ENCODE measurements at places on chromosomes 11 and 22.

DNA sequence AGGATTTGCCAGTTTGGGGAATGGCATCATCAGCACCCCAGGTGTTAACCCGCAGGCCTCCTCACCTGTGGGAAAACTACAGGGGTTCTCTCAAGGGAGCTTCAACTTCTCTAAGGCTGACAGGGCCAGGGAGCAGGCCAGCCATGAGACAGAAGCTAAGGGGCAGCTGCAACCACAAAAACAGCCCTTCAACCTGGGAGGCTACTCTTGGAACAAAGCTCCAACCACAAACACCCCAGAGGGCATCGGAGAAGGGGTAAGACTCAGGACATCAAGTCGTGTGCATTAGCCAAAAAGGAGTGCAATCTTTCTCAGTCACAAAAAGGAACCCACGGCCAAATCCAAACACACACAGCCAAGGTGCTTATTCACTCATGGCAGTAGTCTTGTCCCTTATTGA is 103.0 kb downstream of the PLEKHA7 start:
- DNase-seq: no peak

DNA sequence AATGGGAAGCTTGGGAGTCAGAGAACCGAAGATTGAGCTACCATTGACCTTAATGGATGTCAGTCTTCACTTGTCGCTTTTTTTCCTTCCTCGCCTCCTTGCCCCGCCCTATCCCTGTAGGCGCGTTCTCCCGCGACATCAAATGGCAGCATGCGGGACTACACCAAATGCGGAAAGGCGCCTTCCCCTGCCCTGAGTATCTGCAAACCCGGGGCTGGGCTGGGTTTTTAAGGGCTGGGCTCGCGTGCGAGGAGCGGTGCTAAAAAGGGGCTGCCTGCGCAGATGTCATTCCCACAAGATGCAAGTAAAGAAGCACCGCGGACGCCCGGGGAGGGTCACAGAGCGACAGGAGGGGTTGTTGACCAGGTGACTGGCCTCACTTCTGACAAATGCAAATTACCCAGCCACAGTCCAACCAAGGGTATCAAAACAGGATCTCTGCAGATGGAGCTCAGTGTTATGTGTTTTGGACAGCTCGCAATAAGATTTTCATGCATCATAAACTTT is 4.7 kb upstream of the FAM111B start:
- DNase-seq: peak; percentile 37

GRCh38 chr11:35152575-35152974 is 13.6 kb downstream of the CD44 start:
- DNase-seq: no peak

DNA sequence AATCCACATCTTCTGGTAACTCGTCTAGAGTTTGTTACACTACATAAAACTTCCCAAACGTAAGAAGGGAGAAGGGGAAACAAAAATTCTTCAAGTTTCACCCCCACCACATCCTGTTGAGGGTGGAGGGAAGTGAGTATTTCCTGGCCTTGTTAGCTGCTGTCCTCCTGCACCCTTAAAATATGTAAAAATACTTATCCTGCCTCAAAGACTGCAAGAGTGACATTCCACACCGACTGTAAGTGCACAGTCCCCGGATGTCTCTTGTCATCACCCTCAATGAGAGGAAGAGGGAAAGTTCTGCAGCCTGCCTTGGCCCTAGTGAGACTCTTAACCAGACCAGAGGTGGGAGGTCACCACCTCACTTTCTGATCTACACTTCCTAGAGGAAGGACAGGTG is 3.3 kb downstream of the TMEM121B start:
- no peak for DNase-seq

DNA sequence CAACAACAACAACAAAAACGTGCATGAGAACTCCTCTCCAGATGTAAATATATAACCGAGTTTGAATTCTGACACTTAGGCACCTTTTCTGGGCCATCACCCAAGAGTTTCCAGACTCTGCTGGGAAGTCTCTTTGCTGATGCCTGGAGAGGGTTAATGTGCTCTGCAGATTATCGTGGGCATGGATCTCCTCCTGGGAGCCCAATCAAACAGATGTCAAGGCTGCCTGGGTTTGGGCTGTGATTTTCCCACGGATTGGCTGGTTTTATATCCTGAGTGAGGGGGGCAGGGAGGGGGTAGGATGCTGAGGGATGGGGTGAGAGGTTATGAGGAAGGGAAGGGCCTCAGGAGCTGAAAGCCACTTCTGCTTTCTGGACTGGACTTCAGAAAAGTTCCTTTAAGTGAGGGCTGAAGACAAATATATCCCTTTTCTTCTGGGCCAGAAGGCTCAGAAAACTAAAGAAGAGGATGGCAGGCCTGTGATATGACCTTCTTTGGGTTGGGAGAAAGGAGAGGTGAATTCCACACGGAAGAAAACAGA is 4.2 kb downstream of the ELF5 start:
- DNase-seq: no peak

- no peak for DNase-seq
Measured at GRCh38 chr22:19442166-19442565, 5.3 kb downstream of the C22orf39 start.

DNA sequence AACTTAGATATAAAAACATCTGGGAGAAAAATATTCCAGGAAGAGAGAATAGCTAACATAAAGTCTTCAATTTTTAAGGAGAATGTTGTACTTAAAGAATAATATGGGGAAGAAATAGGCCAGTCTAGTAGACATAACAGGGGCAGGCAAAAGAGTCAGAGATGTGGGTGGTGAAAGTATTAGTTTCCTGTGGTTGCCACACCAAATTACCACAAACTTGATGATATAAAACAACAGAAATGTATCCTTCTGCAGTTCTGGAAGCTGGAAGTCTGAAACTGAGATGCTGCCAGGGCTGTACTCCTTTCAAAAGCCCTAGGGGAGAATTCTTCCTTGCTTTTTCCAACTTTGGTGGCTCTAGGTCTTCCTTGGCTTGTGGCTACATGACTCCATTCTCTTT is 1309.7 kb downstream of the LRRC4C start:
- no peak for DNase-seq

DNA sequence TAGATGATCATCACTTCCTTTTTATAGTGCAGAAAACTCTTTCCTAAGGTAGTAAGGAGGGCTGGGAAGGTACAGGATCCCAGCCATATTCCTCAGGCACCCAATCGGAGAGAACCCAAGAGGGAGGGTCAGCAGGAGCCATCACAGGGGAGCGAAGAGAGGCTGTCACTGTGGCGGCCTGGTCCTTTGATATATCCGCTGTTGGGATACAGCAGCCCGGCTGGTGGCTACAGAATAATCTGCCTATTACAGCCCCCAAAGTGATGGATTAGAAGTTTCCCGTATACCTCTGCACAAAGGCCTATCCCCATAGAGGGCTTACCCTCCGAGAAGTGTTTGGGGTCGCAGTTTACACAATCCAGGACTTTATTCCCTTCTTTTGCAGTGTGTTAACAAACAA is 48.5 kb downstream of the OR4D9 start:
- DNase-seq: no peak

GRCh38 chr11:115555336-115556090 is 51.3 kb upstream of the CADM1 start:
- DNase-seq: no peak

DNA sequence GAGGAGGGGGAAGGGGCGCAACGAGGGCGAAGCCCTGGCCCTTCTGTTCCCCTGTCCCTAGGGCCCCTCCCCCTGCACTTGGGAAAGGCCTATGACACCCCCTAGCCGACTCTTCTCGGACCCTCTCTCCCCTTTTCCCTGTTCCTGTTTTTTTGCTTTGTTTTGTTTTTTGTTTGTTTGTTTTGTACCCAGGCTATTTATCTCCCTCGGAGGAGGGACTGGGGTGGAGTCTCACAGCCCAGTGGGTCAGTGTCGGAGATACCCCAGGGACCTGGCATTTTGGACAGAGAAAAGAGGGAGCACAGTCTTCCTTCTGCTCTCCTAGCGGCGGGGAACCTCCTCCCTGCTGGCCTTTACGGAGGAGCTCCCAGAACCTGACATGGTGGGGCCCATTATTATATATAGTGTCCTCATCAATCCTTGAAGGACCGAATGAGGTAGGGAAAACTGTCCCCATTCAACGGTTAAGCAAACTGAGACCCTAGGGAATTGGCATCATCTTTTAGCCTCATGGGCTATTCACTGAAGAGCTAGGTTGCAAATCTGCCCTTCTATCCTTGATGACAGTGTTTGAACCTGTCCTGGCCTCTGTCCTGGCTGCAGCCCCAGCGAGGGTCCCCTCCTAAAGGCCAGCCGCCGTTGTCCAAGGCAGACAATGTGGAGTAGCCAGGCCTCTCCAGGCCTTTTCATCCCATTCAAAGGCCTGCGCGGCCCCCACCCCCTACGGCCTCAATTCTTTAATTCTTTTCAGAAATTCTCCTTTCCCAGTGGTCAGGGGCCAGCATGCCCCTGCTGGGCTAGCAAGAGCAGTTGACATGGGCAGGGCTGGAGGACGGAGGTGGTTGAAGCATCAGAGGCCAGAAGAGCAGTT is 911 bp downstream of the EMID1 start:
- no peak for DNase-seq

DNA sequence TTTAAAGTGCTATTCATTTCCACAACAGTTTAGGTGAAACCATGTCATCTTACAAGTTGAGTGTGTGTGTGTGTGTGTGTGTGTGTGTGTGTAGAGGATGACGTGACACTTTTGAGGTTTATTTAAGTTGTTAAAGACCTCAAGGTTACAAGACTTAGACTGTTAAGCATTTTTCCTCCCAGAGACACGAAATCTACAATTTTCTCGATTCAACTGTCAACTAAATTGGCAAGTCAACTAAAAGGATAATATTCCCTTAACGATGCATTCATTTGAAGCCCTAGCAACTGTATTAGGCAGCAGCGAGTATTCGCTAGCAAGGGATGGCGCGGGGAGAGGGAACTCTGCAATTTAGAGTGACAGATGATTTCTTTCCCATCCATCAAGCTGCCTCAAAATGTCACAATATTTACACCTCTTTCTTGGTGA is 17.6 kb upstream of the BDNF start:
- DNase-seq: no peak

GRCh38 chr11:87602776-87603175 is 565.0 kb downstream of the TMEM135 start:
- no peak for DNase-seq

GRCh38 chr11:133787379-133788141 is 57.8 kb downstream of the SPATA19 start:
- no peak for DNase-seq

- no peak for DNase-seq
Measured at GRCh38 chr22:46030231-46030880, 53.4 kb upstream of the WNT7B start.

DNA sequence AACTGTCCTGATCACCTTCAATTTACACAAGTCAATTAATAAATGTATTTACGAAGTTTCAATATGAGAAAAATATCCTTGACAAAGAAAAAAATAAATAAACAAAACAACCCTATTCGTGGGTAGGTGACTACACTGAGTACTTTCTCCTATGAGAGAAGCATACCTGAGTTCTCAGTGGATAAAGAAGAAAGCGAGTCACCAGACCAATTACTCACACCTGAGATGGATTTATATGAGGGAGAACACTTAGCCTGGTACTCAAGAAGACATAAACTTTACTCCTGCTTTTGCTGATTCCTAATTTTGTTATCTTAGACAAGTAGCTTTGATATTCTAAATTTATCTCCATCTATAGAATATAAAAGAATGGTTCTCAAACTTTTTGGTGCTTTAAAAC is 735.2 kb upstream of the ANO3 start:
- no peak for DNase-seq

GRCh38 chr11:132782102-132782501 is 750.2 kb downstream of the OPCML start:
- DNase-seq: no peak

DNA sequence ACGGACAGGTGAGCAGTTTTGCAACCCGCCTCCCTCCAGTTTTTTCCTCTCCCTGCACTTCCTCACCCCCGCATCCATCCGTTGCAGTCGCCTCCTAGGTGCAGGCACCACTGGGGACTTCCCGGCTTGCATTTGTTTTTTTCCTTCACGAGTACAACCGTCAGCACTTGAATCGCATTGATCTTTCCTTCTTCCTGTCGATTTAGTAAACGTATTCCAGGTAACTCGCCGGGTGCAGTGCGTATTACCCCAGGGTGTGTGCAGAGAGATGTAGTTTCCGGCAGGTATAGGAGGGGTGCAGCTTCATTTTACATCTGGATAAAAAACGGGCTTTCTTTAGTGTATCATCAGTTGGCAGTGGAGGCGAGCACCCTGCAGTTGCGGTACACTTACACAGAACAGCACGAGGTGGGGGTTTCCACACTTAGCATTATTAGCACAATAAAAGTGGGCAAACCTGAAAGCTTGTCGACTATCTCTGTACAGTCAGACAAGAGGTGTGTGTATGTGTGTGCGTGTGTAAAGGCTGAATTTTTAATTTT is at the start of gene SORL1-AS1:
SORL1-AS1 (minus strand) TSS at position 359 of the 542 bp plus-strand sequence.
- peak; percentile 37 for DNase-seq

DNA sequence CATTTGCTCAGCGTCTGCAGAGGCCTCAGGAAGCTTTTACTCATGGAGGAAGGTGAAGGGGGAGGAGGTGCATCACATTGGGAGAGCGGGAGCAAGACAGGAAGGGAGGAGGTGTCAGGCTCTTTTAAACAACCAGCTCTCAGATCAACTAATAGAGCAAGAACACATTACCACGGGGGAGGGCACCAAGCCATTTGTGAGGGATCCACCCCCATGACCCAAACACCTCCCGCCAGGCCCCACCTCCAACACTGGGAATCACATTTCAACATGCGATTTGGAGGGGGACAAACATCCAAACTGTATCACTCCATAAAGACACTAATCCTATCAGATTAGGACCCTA is 18.9 kb upstream of the THY1 start:
- DNase-seq: no peak

GRCh38 chr22:45577746-45578523 is 75.3 kb downstream of the FBLN1 start:
- peak; percentile 80 for DNase-seq

DNA sequence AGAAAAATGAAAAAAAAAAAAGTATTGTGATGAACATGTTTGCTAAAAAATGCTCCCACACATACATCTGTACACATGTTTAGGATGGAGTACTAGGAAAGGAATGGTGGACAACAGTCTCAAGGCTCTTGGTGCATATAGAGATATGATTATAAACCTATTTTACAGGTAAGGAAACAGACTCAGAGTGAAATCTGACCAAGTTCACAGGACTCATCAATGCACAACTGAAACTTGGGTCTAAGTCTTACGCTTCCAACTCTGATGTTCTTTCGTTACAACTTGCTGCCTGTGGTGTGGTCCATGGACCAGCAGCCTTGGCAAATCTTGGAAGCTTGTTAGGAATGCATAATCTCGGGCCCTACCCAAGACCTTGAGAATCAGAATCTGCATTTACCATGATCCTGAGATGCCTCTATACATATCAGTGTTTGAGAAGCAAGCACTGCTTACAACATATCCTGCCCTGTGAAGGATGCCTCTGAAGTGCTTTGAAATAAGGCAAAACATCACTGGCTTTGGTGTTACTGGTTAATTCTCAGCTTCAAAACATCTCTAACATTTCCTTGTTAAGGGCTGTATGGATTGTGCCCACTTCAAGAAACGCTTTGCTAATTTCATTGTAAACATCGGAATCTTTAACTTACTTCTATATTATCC is 39.9 kb upstream of the NUP160 start:
- no peak for DNase-seq

- no peak for DNase-seq
Measured at GRCh38 chr22:49866646-49867045, 13.0 kb downstream of the ZBED4 start.

All from stimulated activated CD4-positive, alpha-beta T cell treated with anti-CD3 and anti-CD28 coated beads, Interleukin-12 subunit alpha, Interleukin-12 subunit beta, amount 100 ng/mL, for 4 hours (primary cell).